Activated CD4-positive, alpha-beta T cell treated with anti-CD3 and anti-CD28 coated beads for 1 hour (primary cell): ENCODE measurements at places on chromosomes 4 and X.

DNA sequence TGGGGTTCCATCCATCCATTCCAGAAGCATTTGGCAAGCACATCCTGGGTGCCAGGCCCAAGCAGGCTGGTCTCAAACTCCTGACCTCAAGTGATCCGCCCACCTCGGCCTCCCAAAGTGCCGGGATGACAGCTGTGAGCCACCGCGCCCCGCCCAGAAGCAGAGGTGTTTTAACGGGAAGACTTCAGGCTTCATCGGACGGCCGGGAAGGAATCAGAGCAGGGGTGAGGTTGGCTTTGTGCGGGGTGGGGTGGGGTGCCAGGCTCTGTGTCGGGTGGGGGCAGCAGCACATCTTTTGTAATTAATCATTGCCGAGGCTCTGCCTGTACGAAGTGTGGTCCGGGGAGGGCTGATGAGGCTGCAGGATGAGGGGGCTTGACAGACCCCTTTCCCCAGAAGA lies 5.1 kb upstream of the SLC25A6 start:
- no peak for DNase-seq

GRCh38 chrX:117680286-117680685 lies 436.3 kb downstream of the KLHL13 start:
- DNase-seq: no peak

GRCh38 chrX:2967998-2968909 lies 38.1 kb upstream of the ARSH start:
- DNase-seq: no peak

- DNase-seq: no peak
Observed at GRCh38 chr4:146124023-146124680, 51.4 kb upstream of the LSM6 start.

- DNase-seq: no peak
Observed at GRCh38 chr4:47145630-47146029, 114.3 kb downstream of the GABRB1 start.

- DNase-seq: no peak
Observed at GRCh38 chr4:82688091-82688795, 110.4 kb downstream of the SCD5 start.

DNA sequence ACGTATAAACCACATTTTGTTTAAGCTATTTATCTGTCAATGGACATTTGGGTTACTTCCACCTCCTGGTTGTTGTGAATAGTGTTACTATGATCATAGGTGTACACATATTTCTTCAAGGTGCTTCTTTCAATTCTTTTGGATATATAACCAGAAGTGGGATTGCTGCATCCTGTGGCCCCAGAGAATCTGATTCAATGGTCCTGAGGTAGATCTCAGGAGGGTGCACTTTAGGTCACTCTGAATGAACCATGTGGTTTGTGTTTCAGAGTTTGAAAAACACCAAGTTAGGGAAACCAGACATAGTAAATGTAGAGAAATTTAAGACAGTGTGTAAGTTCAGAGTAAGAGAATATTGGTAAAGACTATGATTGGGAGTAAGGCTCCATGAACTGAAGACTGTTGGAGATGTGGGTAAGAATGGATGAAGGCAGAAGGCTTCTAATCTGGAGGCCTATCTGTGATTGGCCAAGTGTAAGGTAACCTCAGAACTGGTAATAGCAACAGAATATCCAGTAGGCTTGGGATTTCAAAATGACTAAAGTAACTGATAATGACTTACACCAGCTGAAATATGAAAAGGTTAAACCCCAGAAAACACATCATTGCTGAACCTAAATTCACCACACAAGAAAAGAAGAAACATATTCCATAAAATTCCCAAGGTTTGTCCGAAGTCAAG lies 236.9 kb downstream of the CAMK2D start:
- DNase-seq: no peak

DNA sequence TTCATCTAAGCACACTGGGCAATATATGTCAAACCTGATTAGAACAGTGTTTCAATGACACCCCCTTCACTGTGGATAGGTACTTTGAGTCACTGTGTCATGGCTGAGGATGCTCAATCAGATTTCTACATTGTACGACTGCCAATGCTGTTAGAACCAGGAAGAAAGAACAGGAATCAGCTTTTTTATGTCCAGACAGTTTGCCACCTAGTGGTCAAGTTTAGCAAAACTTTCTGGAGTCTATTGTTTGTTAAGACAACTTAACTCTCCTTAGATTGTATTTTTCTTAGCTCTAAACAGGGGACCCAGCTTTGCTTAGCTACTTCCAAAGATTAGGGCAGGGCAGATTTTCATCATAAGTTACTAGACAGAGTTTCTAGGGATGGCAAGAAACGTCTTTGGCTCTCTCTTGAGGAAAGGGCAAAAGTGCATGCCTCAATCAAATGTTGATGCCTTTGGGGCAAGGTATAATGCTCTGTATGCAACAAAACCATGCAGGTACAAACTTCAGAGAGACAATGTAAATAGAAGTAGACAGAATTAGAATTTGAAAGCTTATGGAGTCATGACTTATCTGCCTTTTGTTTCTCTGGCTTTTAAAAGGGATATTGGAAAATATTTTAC lies 40.5 kb upstream of the BMP3 start:
- DNase-seq: no peak
